ENCODE measurements at places on chromosomes 1 and 21. TPM values are rescaled to one million over a fixed set of nuclear protein-coding genes. Genes with fewer than 3 reads are reported as not detected.

- DNase-seq: no peak
Measured at GRCh38 chr1:223266632-223267172, 97.3 kb downstream of the SUSD4 start.

The HSF2BP gene
- 0.32 TPM for total RNA-seq

The LIN28A gene
- total RNA-seq: not detected

The ANXA9 gene
- total RNA-seq: 0.68 TPM

GRCh38 chr1:56301791-56302190, 277.6 kb downstream of the PLPP3 start:
- no peak for DNase-seq

The RBM11 gene
- 2.6 TPM for total RNA-seq

GRCh38 chr1:7770997-7771822, at the start of gene VAMP3:
VAMP3 (plus strand) TSS chr1:7771296; CDS start chr1:7771384, 88 bp downstream.
- DNase-seq: peak; percentile 91

The FCRL1 gene
- 4.2 TPM for total RNA-seq

DNA sequence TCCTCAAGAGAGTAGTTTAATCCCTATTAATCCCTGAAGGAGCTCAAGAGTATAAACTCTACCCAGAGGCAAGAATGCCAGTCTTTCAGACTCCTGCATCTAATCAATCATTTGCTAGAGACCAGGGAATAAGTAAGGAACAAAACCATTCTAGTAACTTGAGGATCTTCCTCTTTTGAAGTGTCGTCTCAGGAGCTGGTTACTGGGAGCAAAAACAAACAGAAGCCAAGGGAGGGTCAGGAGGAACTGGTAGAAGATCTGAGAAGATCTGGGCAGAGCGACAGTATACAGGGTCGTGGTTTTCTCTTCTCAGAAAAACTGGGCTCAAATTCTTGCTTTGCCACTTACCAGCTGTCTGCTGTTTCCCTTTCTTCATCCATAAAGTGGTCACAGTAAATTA, 69.3 kb downstream of the RPS6KA1 start:
- no peak for DNase-seq

DNA sequence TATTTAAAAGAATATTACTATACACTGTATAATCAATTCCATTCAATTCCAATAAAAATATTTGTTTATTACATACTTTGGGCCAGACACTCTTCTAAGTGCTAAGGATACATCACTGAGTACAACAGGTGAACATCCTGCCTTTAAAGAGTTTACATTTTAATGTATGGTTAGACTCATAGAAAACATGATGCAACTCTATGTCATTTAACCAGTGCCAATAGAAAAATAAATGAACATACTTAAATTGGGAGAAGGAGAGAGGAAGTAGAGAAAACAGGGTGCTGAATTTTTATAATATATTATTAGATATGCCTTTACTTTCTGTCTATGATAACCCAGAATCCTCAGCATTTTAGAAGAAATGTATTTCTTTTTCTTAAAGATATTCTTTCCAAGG, 119.2 kb downstream of the TSEN15 start:
- no peak for DNase-seq

DNA sequence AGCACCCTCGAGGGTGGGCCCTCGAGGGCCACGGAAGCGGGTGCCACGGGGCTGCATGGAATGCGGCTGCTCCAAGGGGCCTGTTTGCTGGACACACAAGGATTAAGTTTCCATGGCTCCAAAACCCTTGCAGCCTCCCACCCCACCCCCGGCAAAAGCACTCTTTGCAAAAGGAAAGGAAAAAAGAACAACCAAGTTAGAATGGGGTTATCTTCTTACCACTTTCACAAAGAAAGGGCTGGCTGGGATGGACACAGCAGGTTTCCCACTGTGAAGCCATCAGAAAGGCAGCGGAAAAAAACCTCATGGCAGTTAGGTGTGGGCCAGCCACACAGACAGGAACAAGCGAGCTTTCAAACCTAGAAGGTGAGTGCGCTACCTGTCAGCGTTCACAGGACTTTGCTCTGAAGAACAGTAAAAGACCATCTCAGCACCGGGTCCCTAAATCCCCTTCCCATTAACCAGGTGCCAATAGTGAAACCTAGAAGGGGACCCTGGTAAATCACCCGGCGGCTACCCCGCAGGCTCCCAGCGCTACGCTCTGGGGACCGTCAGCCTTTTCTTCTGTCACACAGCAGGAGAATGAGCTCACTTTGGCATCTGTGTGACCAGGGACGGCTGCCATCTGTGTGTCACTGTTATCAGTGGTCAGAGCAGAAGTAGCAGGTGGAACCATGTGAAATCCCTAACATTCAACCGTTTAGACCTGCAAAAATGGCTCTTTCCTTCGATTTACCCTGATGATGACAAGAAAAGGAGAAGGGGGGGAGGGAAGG, 93.0 kb downstream of the SIM2 start:
- no peak for DNase-seq

The VAV3 gene
- total RNA-seq: 11.3 TPM

- no peak for DNase-seq
Measured at GRCh38 chr1:41837691-41838090, 81.0 kb downstream of the HIVEP3 start.

DNA sequence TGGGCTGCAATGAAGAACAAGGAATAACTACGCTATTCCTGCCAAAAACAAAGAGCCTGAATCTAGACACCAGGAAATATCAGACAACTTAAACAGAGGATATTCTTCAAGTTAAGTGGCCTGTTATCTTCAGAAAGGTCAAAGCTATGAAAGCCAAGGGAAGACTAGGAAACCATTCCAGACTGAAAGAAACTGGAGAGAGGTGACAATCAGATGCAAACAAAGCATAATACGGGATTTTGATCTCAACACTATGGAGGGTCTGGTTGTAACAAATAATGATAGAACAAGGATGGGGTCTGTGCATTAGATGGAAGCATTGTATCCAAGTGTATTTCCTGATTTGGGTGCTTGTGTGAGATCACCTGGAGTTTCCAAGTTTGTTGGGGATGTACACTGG, 2.7 kb downstream of the EPRS1 start:
- no peak for DNase-seq

DNA sequence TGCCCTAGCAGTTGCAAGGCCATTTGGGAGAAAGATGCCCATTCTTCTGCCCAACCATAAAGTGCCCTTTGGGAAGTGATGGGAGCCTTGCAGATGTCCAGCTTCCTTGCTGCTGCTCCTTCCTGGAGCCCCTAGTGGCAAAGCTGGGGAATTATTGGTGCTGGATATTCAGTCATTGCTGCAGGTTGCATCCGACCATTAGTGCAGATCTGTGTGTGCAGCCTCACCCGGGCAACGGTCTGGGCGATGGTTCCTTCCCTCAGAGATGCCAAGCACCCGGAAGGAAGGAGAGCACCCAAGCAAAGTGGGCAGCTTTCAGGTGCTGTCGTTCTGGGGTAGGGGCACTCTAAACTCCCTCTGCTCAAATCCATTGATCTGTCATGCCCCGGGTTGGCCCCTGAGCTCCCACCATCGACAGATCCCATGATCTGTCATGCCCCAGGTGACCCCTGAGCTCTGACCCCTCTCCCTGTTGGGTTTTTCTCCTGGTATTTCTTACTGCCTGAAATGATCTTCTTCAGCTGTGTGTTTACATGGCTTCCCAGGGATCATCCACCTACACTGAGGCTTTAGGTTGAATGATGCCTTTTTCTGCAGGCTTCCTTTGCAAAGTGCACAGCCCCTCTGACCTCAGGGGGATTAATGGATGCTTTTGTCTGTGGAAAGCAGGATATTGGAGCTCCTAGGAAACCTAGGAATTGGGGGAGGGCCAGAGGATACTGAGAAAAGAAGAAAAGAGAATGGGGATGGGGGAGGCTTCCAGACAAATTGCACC, 467.5 kb downstream of the PTPRU start:
- no peak for DNase-seq

The HRNR gene
- not detected for total RNA-seq

DNA sequence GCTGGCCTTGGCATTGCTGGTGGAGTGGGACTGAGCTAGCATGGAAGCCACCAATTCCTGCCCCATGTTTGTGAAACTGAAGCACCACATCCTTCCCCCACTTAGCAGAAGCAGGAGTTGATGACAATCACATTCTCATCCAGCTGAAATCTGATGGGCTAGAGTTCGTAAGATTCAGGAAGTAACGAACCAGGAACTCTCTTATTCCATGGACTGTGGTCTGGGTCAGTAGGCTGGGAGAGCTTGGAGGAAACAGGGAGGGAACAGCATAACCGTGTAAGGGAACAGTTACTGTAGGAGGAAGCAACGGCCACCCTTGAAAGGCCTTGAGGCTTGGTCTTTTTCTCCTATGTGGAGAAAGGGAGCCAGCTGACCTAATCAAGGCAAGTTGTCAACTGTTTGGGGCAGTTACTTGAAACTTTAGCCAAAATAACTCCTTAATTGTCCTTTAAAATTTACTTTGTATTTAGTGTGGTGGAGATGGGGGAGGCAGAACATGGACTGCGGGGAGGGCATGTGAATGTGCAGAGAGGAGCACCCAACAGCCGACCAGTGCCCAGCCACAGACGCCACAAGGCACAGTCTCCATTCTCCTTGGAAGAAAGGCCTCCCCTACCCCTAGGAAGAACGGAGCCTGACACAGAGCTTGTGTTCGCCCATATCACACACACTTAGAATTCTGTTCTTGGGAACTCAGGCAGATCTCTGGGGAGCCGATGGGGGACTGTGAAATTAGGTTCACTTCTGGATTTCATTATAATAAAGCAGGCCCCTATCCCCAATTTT, 2.0 kb upstream of the COQ8A start:
- no peak for DNase-seq

The NHLH2 gene
- 0.41 TPM for total RNA-seq

The MAP3K21 gene
- total RNA-seq: 9.2 TPM

The PLA2G4A gene
- total RNA-seq: 10.1 TPM

The FAM43B gene
- total RNA-seq: 0.38 TPM

DNA sequence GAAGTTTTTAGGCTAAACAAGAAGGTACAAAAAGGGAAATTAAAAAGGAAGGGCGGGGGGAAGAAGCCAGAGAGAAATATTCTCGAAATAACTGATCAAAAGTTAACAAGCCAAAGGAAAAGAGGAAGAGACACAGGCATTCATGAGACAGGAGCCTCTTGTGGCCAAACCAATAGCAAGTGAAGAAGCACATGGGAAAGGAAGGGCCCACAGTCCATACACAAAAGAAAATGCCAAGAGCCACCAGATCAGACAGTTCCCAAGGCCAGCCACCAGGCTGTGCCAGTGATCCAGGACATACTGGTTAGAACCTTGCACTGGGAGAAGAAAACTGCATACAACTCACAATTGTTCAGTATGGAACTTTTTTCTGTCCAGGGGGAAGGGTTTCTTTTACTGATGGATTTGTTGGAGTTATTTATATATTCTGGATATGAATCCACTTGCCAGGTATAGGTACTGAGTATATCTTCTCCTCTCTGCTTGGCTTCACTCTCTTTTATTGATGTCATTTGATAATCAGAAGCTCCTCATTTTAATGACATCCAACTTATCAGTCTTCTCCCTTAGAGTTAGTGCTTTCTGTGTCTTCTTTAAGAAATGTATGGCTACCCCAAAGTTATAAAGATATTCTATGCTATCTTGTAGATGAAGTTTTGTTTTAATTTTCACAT, 76.8 kb downstream of the CD46 start:
- DNase-seq: peak; percentile 81

- no peak for DNase-seq
Measured at GRCh38 chr1:156262461-156263287, 14.8 kb upstream of the PAQR6 start.

- DNase-seq: no peak
Measured at GRCh38 chr1:21553116-21553926, 44.1 kb downstream of the ALPL start.

DNA sequence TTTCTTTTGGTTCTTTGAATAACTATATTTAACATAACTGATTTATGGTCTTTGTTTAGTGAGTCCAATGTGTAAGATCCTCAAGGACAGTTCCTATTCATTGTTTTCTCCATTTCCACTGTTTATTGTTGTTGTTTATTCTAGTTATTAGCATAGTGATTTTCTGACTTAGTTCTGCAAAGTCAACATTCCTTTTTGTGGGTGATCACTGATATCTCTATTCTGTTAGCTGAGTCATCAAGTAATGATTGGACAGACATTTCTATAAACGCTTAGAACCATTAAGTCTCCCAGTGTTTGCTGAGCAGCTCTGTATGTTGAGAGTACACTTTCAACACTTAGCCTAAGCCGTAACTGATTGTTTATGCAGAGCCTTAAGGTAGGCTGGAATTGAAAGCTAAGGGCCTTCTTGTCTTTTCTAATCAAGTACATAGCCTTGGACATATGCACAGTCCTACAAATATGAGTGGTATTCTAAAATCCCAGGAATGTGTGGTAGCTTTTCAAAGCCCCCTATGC, 87.1 kb downstream of the SLC5A9 start:
- DNase-seq: no peak

- DNase-seq: no peak
Measured at GRCh38 chr1:95407886-95408291, 173.9 kb downstream of the RWDD3 start.

DNA sequence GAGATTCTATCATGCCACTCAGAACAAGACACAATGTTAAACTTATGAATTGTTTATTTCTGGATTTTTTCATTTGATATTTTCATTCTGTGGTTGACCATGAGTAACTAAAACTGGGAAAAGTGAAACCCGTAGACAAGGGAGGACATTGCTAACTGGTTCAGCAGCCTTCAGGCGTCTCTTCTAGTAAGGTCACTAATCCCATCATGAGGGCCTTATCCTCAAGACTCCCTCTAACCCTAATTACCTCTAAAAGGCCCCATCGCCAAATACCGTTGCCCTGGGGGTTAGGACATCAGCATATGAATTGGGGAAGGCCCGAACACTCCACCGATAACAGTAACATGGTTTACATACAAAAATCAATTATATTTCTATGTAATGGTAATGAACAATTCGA, 247.6 kb downstream of the TM2D1 start:
- DNase-seq: no peak

All from lower lobe of right lung (tissue), 2 donors.